Fibroblast of skin of right biceps (primary cell): ENCODE measurements at places on chromosomes 2 and 18.

GRCh38 chr2:43754180-43754579 is 19.7 kb upstream of the DYNC2LI1 start:
- DNase-seq, result no peak

DNA sequence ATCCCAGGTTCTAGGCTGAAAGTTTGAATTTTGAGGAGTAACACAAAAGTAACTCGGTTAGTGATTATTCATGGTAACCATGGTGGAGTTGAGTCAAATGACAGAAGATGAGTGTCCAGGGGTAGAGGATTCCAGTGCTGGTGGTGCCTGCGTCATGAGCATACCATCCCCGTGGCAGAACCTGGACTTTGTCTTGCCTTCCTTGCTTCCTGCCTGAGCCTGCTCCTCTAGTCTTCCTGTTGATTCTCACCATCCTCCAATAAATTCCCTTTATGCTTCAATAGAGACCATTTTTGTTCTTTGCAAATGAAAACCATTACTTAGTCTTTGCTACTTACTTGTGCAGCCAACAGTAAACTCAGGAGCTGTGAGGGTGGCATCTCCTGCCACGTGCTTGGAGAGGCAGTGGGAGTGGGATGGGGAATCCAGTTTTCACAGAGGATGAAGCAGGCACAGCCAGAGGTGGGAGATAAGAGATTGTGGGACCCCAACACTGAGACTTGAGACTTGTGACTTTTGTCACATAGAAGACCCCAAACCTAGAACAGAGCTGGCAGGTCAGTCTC is 4.1 kb upstream of the YES1 start:
- no peak for DNase-seq

GRCh38 chr18:9066358-9066757 is 36.1 kb upstream of the NDUFV2 start:
- DNase-seq, result no peak

- peak; percentile 21 for DNase-seq
These were observed 216.6 kb downstream of the SS18 start for GRCh38 chr18:25873833-25874232.

GRCh38 chr2:120612931-120613330 is 122.7 kb upstream of the GLI2 start:
- no peak for DNase-seq

GRCh38 chr18:56727399-56727798 is 76.2 kb downstream of the WDR7 start:
- no peak for DNase-seq

- DNase-seq, result peak; percentile 84
These were observed 35.1 kb downstream of the PMS1 start for GRCh38 chr2:189819297-189819704.

- peak; percentile 59 for DNase-seq
These were observed 940 bp downstream of the XRCC5 start for GRCh38 chr2:216109962-216110614.

GRCh38 chr2:226652369-226652768 is 147.3 kb downstream of the IRS1 start:
- DNase-seq, result peak; percentile 97

GRCh38 chr2:156652691-156653090 is 216.5 kb downstream of the GPD2 start:
- no peak for DNase-seq

GRCh38 chr18:62715759-62716615 is 646 bp downstream of the PHLPP1 start:
- DNase-seq, result peak; percentile 64

DNA sequence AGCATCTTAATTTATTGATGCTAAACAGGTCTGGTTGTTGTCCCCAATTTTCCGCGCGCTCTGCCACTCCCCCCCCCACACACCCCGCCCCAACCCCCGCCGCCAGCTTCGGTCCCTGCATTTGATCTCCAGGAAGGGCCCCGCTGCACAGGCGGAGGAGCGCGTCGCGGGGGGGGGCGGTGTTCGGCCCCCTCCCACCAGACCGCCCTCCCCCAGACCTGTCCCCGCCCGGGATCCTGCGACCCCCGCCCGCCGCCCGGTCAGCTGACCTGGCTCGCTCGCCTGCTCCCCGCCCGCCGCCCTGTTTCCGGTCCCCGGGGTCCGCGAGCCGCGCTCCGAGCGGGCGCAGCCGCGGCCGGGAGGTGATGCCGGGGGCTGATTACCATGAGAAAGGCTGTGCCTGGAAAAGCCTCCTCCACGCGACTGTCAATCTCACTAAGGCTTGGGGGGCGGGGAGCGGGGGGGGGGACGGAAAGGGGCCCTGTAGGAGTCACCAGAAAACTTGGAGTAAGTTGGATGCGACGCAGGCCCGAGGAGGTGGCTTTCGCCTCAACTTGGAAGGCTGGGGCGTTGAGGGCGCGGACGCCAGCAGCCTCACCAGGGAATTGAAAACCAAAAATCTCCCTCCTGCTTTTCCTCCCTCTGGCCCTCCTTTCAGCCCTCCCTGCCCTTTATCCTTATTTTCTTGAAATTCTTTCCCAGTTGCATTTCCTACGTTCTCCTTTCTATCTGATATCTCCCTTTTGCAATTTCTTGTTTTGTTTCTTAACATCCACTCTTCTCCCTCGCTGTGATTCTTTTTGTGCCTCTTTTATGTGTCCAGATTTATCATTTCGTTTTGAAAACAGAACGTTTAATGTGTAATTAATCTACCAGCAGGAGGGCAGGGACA is 4.4 kb upstream of the ZEB2 start:
- DNase-seq, result no peak
